Spinal cord (tissue), 10 donors: ENCODE measurements at places on chromosomes 12 and 14. TPM values are rescaled to one million over a fixed set of nuclear protein-coding genes. Genes with fewer than 3 reads are reported as not detected.
A peak's percentile ranks its signal among the peaks of the same experiment; 100 is the strongest.

GRCh38 chr12:16359512-16360491 is 12.4 kb downstream of the MGST1 start:
- H3K4me3 ChIP-seq = no peak overlapping the region
- no peaks in the 10 kb centered on the region for H3K27me3 ChIP-seq
- H3K27ac ChIP-seq = no peak overlapping the region

DNA sequence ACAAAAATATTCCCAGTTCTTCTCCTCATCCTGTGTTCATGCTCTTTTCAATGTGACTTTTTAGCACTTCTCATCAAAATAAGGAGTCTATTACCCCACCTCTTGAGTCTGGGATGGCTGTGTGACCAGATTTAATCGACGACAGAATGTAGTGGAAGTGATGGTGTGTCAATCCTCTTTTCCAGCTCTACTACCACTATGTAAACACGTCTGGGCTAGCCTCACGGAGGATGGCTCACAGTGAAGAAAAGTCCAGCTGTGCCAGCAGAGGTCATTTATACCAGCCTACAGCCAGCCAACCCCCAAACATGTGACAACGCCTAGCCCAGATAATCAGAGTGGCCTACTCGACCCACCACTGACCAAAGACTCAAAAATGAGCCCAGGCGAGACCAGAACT is 37.3 kb upstream of the FGF6 start:
- DNase-seq = no peak
- H3K27me3 ChIP-seq = no peaks in the 10 kb centered on the region
- no peak overlapping the region for H3K27ac ChIP-seq
- H3K4me1 ChIP-seq = no peaks in the 10 kb centered on the region
- no peaks in the 10 kb centered on the region for H3K36me3 ChIP-seq

Gene GDF3
- not detected for total RNA-seq

DNA sequence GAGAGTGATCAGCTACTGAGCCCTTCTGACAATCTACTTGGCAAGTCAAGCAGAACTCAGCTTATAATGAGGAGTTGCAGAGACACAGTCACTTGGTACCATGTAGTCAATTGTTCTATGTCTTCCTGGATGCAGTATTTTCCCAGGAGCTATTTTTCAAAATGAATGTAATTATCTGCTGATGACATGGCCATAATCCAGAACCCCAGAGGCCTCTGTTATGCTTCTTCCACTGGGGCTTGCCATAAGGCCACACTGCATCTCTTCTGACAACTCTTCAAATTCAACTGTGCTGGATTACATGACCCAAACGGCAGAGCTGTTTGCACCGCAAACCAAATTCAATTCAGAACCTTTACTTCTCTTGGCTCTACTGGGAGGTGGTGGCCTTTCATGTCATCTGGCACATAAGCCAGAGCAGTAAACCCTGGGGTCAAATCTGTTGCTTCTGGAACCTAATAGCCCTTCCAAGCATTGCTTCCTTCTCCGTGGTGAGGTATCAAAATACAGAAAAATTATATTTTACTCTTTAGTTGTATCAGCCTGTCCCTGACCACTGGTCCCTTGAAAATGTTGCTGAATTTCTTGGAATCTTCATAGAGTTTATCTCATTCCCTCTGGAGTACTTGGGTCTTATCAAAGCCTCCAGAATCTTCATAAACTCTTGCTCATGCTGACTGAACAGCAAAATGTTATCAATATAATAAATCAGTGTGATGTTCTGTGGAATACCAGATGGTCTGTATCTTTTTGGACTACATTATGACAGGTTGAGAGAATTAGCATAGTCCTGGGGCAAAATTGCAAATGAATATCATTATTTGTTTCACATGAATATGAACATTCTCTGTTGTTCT is 79.4 kb upstream of the DCN start:
- no peak overlapping the region for H3K4me3 ChIP-seq
- no peaks in the 10 kb centered on the region for H3K4me1 ChIP-seq
- no peaks in the 10 kb centered on the region for H3K27me3 ChIP-seq
- H3K27ac ChIP-seq = no peak overlapping the region

- H3K4me3 ChIP-seq = no peak overlapping the region
- H3K27me3 ChIP-seq = no peaks in the 10 kb centered on the region
- H3K27ac ChIP-seq = no peak overlapping the region
- H3K36me3 ChIP-seq = no peaks in the 10 kb centered on the region
Measured at GRCh38 chr14:74176400-74176793, 62.9 kb upstream of the VSX2 start.

- no peak for DNase-seq
- peaks cover 15% of the 10 kb centered on the region for H3K36me3 ChIP-seq
- no peaks in the 10 kb centered on the region for H3K4me1 ChIP-seq
- no peak overlapping the region for H3K4me3 ChIP-seq
Measured at GRCh38 chr12:13079440-13079906, 24.0 kb downstream of the GSG1 start.

DNA sequence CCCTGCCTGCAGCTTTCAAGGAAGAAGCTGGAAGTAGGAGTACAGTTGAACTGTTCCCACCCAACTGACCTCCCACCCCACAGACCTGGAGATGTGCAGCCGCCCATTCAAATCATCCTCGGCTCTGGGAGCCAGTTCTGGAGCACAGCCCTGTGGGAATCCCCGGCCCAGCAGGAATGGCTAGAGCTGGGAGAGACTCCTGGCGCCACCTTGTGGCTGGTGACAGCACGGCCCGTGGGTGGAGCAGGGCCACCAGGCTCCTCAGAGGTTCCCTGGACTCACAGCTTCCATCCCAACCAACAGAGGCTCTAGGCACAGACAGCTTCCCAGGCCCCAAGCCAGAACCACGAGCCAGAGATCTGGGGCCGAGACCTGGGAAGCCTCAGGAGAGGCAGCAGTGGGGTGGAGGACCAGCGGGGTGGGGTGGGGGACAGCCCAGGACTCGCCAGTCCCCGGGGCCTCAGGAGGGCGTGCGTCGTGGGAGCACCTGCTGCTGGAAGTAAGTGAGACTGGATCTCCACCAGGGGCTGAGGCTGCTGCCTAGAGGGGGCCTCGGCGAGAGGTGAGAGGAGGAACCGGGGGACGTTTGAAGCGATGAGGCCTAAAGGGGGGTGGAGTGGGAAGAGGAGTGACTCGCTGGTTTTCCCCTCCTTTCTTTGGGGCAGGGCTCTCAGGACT is 43.4 kb downstream of the RNF34 start:
- H3K27ac ChIP-seq = no peak overlapping the region
- H3K36me3 ChIP-seq = peaks cover 82% of the 10 kb centered on the region
- H3K27me3 ChIP-seq = no peaks in the 10 kb centered on the region
- H3K4me1 ChIP-seq = peaks cover 3% of the 10 kb centered on the region
- DNase-seq = peak; percentile 62

Gene PELI2
- total RNA-seq = 12.5 TPM

GRCh38 chr14:66443785-66444184 is 42.4 kb upstream of the CCDC196 start:
- H3K36me3 ChIP-seq = no peaks in the 10 kb centered on the region
- H3K27me3 ChIP-seq = no peaks in the 10 kb centered on the region
- no peaks in the 10 kb centered on the region for H3K4me1 ChIP-seq
- peak; percentile 52 for DNase-seq
- peak overlapping the region; percentile 58 for H3K27ac ChIP-seq
- H3K4me3 ChIP-seq = no peak overlapping the region

Gene ULK1
- 10.0 TPM for total RNA-seq
